ENCODE measurements at places on chromosomes 6 and 20.

DNA sequence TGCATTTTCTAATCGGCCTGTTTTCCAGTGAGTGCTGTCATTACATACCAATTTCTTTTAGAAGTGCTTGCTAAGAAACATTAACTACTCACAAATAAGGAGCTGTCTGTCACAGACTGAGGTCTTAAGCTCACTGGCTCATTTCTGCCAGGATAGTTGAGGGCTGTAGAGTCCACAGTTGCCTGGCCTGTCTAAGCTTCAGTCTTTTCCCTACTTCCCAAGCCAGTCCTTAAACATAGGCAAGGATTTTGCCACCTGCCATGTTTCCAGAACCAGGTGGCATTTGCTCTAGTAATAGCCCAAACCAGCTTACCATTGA, 84.7 kb downstream of the LINC00237 start:
- DNase-seq = no peak

DNA sequence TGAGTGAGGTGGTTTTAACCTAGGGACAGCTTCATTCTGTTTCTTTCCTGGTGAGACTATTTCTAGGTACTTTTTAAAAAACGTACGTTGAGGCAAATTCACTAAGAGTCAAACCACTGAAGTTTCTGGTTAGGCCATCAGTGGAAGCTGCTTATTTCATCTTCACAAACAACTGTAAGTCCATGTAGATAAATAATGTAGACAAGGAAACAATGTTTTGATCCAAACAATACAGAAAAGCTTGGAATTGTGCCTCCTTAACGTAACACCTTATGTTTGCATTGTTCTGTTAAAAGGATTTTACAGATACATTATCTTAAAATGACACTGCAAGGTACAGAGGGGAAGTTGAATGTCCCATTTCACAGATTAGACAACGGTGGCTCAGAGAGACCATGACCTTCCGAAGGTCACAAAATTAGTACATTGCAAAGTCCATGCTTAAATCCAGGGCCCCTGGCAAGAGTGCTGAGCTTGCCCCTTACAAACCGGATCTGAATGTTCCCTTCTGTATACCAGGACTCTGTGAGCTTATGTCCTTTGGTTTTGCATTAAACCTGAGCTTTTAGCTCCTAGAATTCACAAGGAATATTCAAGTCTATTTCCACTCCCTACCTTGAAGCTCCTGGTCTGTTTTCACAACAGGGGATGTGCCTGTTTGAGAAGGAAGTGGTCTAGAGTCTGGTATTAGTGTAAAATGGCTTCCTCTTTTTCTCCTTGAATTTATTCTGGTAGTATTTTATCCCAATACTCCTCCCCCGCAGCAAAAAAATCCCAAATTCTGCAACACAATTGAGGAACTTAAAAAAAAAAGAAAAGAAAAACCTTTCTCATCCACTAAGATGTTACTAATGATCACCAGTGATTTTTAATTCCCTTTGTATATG, 28.9 kb upstream of the ZNF217 start:
- DNase-seq = no peak

DNA sequence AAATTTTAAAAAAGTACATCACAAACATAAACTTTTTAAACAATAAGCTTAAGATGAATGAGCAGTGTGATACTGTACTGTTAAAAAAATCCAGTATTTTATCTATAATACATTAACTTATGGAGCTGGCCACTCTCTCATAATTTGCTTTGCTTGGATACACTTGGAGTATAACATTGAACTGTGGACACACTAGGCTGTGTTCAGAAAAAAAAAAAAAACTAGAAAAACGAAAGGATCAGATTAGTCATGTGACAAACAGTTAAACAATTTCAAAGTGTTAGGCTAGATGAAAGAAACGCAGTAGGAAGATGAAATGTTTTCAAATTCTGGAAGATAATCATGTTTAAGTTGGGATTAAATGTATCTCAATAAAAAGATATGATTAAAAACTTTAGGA, 220.0 kb downstream of the GRIK2 start:
- no peak for DNase-seq

- DNase-seq = peak; percentile 20
These were observed 54.3 kb upstream of the NFATC2 start for GRCh38 chr20:51596668-51597388.

DNA sequence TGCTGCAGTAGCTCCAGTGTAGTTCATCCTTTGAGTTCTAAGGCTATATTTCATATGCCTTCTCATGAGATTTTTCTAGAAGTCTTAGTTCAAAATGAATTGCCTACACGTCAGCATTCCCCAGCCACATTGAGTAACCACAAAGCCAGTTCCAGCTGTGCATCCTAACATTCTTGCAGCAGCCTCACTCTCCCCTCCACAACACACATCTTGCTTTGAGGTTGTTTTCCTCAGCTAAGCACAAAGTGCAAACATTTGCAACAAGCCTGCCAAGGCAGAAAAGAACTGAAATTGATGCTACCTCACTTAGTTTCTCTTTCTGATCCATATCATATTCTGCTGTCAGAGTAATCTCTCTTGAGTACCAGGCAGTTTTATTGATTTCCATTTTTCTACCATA, 160.7 kb upstream of the KCNQ5 start:
- peak; percentile 18 for DNase-seq

GRCh38 chr6:108001696-108002231, 43.8 kb upstream of the SEC63 start:
- DNase-seq = no peak

DNA sequence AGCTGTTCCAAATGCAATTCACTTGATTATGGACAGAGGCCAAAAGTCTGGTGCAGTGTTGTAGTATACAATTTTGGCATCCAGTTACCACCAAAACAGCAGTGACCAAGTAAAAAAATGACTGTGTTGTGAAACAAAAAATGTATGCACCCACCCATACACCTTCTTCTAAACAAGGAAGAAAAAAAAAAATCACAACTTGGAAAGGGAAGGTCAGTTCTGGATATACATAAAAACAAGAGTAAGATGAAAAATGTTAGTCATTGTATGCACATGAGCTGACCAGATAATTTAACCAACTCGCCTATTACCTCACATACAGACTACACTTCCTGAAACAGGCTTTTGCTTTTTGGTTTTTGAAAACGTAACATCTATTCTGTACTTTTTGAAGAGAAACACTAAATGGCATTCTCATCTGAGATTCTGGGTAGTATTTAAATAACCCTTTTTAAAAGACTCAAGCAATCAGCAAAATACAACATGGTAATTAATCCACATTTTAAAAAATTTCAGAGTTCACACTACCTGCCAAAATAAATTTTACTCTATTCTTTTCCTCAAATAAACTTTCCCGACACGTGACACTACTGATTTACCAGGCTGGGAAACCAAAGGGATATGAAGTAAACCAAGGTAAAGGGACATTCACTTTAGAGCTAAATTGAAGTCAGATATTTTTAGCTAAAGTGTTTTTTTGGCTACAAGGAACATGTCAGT, 141.6 kb upstream of the SHLD1 start:
- no peak for DNase-seq

- DNase-seq = no peak
These were observed 206.3 kb downstream of the ZDHHC14 start for GRCh38 chr6:157587127-157587926.

GRCh38 chr20:8670893-8671215, 398.0 kb upstream of the PLCB4 start:
- no peak for DNase-seq

- no peak for DNase-seq
These were observed 154.3 kb downstream of the VEGFA start for GRCh38 chr6:43924222-43924702.

- DNase-seq = no peak
These were observed 206.8 kb upstream of the SLC35B3 start for GRCh38 chr6:8642131-8642530.

DNA sequence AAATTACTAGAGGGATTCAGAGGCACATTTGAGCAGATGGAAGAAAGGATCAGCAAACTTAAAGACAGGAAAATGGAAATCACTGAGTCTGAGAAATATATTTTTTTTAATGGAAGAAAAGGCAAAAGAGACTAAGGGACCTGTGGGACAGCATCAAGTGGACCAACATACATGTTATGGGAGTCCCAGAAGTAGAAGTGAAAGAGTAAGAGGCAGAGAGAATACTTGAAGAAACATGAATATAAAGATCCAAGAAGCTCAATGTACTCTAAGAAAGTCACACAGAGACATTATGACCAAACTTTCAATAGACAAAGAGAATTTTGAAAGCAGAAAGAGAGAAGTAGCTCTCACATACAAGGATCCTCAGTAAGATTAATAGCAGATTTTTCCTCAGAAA, 39.5 kb downstream of the SMOC2 start:
- no peak for DNase-seq

- no peak for DNase-seq
These were observed 25.9 kb upstream of the PTCHD4 start for GRCh38 chr6:48136856-48137255.

DNA sequence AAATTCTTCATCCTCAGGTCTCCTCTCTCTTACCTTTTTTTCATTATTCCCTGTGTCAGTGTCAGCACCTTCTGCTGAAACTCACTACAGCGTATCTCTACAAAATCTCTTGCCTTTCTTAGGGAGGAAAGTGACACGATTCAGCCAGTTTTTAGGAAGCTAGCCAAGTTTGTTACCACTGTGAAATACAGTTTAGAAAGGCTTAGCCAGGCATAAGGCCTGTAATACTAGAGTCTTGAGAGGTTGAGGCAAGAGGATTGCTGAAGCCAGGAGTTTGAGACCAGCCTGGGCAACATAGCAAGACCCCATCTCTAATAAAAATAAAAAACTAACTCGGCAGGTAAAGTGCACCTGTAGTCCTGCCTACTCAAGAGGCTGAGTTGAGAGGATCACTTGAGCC, 16.7 kb downstream of the TAB2 start:
- DNase-seq = peak; percentile 50

DNA sequence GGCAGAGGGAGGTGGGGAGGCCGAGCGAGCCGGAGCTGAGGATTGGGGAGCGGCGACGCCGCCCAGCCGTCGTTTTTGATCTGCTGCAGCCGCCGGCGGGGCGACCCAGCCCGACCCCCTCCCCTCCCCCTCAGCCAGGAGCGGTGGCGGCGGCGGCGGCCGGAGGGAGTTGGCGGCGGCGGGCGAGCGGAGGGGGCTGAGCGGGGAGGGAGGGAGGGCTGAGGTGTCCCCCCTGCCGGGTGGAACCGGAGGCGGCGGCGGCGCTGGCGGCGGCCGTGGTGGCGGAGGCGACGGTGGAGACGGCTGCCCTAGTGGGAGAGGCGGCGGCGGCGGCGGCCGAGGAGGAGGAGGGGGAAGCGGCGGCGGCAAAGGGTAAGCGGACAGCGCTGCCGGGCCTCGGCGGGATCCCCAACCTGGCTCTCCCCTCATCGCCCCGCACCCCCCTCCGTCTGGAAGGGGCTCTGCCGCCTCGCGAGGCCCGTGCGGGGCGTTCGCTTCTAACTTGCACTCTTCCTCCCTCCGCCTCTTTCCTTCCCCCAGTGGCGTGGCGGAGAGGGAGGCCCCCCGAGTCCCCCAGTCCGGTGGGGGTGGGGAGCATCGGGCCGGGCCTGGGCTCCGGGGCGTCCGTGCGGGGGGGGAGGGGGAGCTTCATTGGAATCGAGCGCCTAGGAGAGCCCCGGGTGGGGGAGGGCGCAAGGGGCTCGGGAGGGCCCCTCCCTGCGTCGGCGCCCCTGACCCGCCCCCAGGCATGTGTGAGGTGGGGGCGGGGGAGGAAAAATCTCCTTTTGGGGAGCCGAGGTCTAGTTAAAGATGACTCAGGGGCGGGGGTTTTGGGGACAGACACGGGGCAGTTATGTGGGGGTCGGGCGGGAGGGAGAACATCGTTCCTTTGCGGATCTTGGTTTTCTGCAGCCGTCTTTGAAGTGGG, at the start of gene TAB2:
TAB2 (plus strand) TSS at position 69 of the 928 bp plus-strand sequence. CDS start 52,286 bp downstream, outside the sequence.
- no peak for DNase-seq
